ENCODE measurements at places on chromosomes 3 and 15.
A peak's percentile ranks its signal among the peaks of the same experiment; 100 is the strongest.

DNA sequence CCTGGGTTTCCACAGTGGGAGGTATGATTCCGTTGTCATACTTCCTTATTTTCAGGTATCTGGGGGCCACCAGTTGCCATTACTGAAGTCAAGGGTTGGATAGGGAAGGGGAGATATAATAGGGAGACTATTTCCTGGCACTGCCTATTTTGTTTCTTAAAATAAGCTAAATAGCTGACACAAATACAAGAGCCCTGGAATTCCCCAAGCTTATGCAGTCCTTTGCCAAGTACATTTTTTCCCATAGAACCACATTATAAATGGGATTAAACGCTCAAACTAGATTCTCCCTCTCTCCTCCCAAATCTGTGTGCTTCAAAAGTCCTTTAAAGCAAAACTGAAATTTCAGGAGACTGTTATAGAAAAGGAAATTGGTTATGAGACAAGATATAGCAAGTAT lies 68.7 kb downstream of the AP4E1 start:
- DNase-seq: no peak

GRCh38 chr3:43998370-43998835 lies 243.3 kb upstream of the TOPAZ1 start:
- no peak for DNase-seq

DNA sequence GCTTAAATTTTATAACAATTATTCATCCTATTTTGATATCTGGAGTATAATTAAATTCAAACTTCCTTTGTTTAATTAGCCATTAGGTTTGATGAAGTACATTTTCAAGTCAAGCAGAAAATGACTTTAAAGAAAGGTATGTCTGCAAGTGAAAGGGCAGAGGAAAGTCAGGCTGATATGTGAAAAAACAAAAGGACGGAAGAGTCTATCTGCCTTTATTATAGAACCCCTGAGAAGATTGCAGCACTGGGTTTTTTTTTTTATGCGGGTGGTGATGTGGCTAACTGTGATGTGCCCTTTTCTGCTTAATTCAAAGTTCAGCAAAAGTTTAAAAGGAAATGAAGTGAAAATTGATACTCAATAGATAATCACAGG lies 83.2 kb downstream of the COL8A1 start:
- DNase-seq: no peak

DNA sequence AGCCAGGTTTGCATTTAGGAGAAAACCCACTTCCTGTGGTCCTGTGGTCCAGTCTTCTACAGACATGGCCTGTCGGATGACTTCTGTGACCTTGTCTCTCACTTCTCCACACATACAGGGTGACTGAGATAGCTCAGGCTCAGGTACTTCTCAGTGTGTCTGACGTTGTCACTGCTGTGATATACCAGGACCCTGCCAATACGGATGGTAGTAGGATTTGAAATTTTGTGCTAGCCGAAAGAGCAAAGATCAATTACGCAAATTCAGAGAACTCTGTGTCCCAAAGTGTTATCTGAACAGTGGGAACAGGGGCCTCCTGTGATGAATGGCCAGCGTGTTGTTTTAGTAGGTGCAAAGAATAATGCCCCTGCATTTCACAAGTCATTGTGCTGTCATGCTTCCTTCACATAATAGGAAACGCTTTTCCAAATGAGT lies 128.9 kb downstream of the MCTP2 start:
- no peak for DNase-seq

DNA sequence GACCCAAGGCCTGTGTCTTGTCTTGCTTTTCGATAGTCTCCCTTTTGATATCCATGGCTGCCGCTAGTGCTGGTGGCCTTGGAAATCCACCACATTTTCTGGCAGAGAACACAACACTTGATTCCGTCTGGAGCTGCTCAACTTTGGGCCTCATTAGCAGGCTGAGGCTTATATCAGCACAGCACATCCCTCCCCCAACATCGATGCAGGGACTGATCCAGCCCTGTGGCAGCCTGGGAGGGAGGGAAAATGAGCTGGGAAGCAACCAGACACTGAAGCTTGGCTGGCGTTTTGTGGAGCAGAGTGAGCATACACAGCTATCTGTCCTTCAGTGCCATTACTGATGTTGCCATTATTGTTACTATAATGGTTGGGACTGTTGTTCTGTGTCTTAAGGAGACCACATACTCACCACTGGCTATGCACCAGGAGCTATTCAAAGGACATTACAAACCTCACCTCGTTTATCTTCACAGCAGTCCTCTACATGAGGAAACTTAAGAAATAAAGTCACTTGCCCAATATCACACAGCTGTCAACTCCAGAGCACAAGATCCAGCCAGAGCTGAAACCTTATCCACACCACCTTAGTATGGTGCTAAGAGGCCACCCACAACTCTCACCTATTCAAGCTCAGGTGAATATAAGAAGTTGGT lies 102.9 kb downstream of the SUCLG2 start:
- DNase-seq: no peak

DNA sequence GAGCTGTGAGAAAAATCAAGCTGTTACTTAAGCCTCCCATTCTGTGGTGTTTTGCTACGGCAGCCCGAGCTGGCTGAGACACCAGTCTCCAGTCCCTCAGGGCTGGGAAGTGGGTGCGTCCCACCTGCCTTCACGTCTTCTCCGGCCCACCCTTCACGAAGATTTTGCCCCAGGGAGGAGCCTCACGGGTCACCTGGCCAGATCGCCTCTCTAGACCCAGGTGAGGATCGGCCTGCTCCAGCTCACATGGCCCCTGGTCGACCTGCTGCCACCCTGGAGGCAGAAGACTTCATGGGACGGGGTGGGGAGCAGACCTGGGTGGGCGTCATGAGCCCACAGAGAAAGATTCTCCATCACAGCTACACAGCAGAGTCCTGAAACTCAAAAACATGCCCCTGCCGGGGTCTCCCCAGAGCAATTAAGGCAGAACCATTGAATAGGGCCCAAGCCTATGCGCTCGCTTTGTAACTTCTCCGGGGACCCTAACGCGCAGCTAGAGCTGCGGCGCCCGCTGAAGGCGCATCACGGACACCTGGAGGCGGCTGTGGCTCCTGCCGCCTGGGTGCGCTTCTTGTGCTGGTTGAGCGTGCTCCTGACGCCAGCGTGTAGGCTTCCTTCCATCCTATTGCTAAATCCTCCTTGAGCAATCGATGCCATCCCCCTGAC lies 92.6 kb upstream of the ALDH1A3 start:
- DNase-seq: no peak

GRCh38 chr3:160010578-160010977 lies 21.9 kb downstream of the IL12A start:
- DNase-seq: no peak

GRCh38 chr3:4780545-4780957 lies 198.7 kb upstream of the BHLHE40 start:
- DNase-seq: no peak

DNA sequence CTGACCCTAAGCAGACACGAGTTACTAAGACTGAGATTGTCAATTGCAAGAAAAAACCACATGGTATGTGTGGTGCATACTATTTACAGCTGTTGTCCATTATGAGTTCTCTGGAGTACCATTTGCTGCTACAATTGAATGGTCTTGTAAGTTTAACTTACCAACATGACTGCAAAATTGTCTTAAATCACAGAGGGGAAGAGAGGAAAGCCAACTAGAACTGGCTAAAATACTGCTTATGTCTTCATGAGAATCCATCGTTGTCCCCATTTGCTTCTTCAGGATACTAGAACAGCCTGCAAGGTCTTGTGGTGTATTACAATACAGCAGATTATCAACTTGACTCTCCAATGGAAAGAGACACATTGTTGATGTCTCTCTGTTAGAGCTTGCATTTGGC lies 313.2 kb downstream of the AGBL1 start:
- DNase-seq: no peak

- no peak for DNase-seq
These were observed 19.4 kb downstream of the DHX36 start for GRCh38 chr3:154304936-154305335.

- DNase-seq: no peak
These were observed 115.6 kb downstream of the EOMES start for GRCh38 chr3:27606537-27606936.

DNA sequence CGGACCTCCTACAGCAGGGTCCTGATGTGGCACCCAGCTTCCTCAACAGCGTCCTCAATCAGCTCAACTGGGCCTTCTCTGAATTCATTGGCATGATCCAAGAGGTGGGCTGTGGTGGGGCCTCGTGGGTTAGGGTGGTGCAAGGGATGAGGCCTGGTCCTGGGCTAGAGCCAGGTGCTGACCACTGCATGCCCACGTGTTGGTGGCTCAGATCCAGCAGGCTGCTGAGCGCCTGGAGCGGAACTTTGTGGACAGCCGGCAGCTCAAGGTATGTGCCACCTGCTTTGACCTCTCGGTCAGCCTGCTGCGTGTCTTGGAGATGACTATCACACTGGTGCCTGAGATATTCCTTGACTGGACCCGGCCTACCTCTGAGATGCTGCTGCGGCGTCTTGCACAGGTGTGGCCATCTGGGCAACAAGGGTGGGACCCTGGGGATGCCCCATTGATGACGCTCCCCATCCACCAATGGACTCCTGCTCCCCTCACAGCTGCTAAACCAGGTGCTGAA lies 3.8 kb downstream of the AMIGO3 start:
- DNase-seq: no peak

GRCh38 chr3:63762180-63762579 lies 56.9 kb upstream of the C3orf49 start:
- DNase-seq: no peak

GRCh38 chr15:42104095-42104891 lies 9.9 kb upstream of the PLA2G4D start:
- DNase-seq: no peak

DNA sequence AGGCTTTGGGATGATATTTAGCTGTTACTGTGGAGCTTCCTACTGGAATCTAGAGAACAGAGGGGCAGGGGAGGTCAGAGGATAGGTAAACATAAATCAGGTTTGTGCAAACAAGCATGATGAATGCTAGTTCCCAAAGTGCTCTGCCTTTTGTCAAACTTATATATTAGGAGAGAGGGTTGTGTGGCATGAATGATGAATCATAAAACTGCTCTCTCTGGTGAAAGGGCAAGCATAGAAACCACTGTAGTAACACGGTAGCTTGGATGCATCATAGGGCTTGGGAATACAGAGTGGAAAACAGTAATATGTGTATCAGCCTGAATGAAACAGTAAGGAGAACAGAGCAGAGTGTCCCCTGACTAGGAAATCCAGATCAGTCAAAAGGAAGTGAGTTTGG lies 486.7 kb downstream of the IL5RA start:
- no peak for DNase-seq

DNA sequence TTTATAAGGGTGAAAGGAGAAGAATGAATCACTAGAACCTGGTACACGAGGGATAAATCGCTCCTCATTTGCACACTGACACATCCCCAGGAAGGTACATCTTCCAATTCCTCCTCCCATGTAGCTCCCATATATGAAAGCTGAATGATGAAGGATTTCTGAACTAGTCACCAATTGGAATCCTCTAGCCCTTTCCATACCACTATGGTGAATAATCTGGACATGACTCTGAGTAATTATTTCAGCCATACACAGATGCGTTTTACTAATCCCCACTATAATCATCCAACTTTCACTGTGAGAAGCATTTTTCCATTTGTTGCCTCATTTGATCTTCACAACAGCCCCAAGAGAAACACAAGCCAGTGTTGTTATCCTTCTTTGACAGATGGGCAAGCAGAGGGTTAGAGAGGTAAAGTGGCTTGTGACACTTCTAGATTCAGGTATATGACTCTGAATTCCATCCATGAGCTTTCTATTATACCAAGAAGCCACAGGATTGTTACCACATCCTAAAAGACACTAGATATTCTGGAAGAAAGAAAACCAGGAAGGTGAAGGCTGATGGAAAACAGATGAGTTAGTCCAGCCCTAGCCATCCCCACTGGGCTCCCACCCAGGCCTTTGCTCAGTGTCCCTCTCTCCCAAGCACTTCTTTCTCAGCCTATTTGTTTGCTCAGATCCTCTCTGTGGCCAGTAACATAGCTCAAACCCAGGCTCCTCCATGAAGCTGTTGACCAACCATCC lies 22.2 kb upstream of the BCL6 start:
- DNase-seq: no peak

GRCh38 chr3:60189304-60189703 lies 1061.9 kb downstream of the FHIT start:
- no peak for DNase-seq

DNA sequence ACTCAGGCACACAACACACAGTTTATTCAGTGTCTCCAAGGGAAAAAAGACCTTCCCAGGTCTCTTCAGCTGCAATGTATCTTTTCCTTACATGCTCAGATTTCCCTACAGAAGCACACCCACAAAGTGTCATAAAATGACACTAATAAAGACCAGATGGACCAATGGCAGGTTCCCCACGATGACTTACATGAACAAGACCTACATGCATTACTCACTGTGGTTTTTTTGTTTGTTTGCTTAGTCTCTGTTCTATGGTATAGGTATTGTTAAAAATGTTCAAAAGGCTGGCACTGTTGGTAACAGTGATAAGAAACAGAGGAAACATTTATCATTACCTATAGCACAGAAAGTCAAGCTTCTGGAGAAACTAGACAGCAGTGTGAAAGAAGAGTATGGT lies 318.2 kb upstream of the TMCO5A start:
- DNase-seq: no peak

DNA sequence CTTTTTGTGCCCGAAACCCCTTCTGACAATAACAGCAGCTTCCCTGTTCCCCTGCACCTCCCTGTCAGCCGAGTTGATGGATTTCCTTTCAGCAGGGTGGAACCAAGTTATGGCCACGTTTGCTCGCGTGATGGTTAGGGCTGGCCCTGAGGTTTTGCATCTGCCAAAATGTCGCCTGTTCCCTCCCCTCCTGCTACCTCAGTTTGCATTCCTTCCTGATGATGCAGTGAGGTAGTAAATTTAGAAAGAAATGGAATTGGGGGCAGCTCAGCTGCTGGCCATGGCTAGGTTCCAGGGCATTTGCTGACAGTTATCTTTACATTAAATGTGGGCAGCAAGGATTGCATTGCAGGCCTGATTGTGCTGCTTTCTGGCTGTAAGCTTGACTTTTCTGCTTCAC lies 13.2 kb downstream of the LIMD1 start:
- no peak for DNase-seq

DNA sequence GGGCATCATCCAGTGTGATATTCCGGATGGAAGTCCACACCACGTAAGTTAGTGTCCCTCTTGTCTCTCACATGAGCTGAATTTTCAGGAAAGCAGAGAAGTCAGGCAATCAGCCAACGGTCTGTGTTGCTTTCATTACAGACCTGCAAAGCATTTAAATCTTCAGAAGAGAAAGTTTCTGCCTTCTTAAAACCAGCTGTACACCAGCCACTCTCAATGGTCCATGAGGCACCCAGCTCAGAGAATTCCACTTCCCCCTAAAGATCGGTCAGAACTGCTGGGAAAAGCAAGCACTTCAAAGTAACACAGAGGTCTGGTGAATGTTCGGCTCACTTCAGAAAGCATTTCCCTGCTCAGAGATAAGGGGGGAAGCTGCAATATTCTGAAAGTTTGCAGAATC lies 903.7 kb downstream of the EPHA3 start:
- DNase-seq: no peak

GRCh38 chr15:70882361-70882760 lies 9.9 kb downstream of the THAP10 start:
- no peak for DNase-seq

- no peak for DNase-seq
These were observed 713 bp upstream of the MUC13 start for GRCh38 chr3:124935264-124935663.

- peak; percentile 17 for DNase-seq
These were observed 794 bp downstream of the ARPP19 start for GRCh38 chr15:52567871-52568600.

GRCh38 chr15:64373360-64373759 lies 7.9 kb downstream of the PCLAF start:
- DNase-seq: no peak

Data from CD4-positive, alpha-beta T cell (primary cell).